ENCODE measurements at places on chromosomes 2 and 18.

GRCh38 chr2:71784734-71785511, 331.6 kb downstream of the DYSF start:
- no peak for DNase-seq

DNA sequence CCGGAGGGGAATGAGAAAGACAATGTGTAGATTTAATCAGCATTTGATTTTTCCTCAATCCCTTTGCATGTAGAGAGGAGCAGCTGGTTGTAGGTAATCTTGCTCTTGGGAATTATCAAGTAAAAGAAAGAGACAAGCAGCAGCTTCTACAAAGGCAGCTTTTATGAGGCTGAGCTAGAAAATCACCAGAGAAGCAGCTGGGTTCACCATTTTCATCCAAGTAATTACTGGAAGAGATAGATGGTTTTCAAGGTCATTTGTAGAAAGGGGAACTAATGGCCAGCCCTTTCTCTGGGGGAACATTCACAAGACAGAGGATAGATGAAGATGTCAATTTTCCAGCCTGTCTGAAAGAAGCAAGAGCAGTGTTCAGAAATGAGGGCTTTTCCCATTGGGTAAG, 113.0 kb downstream of the RND3 start:
- DNase-seq = no peak

DNA sequence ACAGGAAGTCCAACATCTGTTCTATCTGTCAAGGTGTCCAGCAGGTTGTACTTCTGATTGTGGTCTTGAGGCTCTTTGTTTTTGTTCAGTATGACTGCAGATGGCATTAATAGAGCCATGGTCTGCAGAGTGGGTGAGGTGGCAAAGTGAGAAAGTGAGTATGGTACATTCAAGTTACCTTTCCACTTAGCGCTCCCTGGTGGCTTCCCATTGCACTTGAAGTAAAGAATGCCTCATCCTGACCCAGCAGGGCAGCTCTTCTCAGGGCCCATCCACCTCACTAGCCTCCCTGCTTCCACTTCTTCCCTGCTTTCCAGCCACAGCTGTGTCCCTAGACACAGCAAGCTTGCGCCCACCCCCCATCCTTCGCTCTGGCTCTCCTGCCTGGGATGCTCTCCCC, 148.0 kb upstream of the ALPP start:
- DNase-seq = no peak

- no peak for DNase-seq
Observed at GRCh38 chr2:30656079-30656478, 151.2 kb downstream of the CAPN13 start.
